ENCODE measurements at places on chromosomes 6 and 20.
A peak's percentile ranks its signal among the peaks of the same experiment; 100 is the strongest.

DNA sequence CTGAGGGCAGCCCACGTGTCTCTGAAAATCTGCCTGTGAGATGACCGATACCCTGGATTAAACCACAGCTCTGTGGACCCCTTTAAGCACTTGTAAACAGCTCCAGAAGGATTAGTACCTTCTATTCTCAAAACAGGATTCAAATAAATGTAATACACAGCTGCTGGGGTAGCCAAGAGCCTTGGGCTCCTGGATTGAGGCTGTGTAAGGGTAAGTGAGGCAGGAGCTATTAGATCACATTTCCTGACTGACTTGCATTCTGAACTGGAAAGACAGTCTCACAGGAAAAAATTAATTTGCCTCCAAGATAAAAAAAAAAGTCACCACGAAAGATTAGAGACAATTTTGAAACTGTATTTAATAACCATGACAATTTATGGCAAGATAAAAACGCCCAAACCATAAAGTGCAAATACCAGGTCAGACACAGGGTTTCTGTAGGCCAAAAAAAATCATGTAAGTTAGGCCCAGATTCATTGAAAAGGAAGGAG, 78.0 kb downstream of the TRMT11 start:
- no peak for DNase-seq

GRCh38 chr20:36717657-36718056, 28.2 kb downstream of the NDRG3 start:
- no peak for DNase-seq

DNA sequence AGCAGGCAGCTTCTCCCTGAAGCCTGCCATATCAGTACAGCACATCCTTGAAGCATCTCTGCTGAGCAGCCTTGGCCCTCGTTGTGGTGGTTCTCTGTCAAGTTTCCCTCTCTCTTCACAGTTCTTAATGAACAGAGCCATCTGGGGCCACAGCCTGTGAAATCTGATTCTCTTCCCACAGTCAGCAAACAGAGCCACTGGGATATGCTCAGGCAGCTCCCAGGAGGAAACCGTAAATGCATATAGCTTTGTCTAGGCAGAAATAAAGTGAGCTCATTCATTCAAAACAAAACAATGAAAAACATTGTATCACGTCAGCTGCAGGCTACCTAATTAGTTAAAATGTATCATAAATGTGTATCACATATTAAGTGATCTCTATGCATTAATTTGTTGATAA, 80.3 kb downstream of the TBC1D7 start:
- DNase-seq: no peak

DNA sequence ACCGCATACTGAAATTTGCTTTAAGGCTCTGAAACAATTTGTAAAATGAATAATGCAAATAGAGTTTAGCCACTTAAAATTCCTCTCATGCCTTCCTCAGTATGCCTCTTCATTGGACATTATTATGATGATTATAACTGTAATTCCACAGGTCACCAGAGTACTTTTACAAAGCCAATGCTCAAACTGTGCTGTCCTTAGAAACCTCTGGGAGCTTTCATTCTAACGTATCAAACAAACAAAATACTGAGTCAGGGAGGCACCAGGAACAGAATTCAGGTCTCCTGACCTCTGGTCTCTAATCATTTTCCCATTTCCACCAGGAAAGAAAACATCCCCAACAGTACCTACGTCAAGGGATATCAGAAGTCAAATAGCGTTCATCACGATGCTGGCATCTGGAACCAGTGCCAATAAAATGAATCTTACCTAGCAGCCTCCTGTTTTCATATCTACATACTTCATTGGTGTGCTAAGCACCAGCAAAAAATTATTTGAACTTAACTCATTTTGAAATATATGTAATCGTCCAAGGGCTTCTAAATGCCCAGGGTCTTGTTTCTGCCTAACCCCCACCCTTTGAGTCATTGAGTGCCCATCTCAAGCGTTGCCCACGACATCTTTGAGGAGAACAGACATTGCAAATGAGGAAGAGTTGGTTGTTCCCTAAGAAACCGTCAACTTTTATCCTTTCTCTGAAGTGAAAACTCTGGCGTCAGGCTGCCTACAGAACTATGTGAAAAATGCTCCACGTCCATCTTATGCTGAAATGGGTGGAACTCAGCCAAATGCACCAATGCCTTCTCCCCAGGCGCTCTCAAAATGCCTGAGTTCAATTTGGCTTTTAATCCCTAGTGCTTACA, 37.9 kb downstream of the NEDD9 start:
- no peak for DNase-seq

DNA sequence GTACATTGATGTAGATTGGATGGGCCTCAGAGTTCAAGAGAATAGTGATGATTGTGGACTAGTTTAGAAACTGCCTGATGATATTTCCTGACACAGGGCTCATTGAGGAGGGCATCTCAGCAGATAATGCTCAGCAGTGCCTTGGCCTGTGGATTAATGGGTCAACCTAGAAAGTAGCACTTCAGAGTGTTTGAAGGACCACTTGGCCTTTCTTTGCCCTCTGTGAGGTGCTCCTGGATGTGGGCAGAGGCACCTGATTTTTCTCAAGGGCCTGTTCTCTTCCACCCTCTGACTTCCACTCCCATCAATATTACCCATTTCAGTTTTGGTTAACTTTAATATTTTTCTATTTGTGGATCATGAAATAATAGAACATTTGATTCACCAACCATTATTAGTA, 270.6 kb upstream of the BMP2 start:
- DNase-seq: no peak

- no peak for DNase-seq
Measured at GRCh38 chr20:53141201-53142050, 169.3 kb downstream of the TSHZ2 start.

DNA sequence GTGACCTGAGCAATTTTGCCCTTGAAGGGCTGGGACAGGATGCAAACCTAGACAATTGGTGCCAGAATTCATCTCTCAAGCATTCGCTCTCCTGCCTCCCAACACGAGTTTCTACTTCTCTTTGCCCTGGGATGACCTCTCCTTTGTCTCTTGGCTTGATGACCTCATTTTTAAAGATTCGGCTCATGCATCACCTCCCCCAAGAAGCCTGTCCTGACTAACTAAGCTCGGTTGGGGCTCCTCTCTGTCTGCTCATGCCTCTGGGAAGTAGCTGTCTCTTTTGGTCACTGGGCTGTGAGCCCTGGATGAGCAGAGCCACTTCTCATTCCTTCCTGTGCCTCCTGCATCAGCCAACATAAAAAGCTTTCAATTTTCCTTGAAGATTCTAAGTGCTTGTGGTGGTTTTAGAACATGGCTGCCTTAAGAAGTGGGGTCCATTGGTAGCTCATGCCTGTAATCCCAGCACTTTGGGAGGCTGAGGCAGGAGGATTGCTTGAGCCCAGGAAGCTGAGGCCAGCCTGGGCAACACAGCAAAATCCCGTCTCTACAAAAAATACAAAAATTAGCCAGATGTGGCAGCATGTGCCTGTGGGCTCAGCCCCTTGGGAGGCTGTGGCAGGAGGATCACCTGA, 11.1 kb upstream of the TCF15 start:
- DNase-seq: no peak

GRCh38 chr6:143884216-143884900, 20.1 kb downstream of the ZC2HC1B start:
- DNase-seq: no peak

DNA sequence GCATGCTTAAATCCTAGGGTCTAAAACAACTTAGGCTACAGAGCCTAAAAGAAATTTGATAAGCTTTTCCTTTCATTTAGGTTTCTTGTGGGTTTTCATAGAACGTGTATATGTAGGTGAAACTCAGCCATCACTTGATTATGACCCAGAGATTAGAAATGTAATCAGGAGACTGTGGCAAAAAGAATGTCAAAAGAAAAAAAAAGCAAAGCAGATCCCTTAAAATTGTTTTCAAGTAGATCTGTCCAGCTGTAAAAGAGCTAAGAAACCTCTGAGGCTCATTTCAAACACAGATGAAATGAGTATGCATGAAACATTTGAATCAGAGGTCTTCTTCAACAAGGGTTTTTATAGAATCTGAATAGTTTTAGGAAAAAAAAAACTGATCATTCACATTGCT, 341.3 kb upstream of the PRDM1 start:
- no peak for DNase-seq

DNA sequence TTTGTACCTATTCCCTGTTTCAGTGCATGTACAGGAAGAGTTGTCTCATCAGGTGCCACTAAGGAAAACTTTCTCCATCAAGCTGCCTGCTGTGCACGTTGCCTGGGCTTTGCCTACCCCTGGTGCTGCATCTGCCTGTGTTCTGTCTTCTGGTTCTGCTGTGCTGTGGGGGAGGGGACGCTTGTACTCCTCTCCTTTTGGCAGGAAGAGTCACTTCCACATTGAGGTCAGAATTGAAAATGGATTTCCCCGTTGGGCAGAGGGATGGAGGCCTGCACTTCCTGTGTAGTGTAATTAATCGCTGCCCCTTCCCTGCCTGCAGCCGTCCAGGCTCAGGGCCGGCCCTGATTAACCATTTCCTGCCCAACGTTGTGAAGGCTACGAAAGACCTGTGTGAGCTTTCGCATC, 153.3 kb downstream of the SCML4 start:
- peak; percentile 66 for DNase-seq

DNA sequence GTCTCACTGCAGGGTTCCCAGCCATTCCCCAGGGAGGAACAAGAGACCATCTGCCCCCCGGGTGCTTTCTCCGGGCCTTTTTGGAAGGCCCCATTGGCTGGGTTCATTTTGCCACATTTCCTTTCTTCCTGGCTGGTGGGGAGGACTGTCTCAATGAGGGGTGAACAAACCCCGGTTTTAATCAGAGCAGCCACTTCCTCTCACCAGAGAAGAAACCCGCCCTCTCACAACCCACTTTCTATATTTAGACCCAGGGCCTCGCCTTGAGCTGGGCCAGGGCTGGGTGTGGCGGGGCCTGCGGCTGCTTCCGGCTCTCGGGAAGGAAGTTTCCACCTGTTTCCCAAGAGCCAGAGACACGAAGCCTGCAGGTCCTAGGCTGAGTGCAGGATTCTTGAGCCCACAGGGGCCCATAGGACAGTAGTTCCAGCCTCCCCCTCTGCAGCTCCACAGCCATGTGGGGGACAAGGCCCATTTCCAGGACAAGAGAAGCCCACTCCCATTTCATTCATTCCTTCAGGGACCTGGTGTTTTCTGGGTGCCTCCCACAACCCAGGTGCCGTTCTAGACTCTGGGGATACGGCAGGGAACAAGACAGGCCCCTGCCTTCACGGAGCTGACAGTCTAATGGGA, 41.8 kb downstream of the RBM38 start:
- DNase-seq: peak; percentile 83

DNA sequence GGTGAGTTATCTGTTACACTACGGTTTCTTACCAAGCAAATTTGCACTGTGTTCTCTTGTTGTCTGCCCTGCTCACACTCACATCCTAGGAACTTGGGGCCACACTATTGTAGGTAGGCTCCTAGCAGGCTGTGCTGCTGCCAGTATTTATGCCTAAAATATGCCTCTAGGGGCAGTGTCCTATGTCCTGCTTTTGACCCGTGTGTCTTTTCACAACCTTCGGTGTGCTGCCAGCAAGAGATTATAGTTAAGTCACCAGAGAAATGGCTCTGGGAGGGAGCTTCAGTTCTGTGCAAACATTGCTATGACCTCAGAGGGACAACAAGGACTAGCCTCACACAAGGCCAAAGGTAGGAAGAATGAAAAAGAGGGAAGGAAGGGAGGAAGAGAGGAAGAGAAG, 8.9 kb upstream of the TAAR5 start:
- no peak for DNase-seq

DNA sequence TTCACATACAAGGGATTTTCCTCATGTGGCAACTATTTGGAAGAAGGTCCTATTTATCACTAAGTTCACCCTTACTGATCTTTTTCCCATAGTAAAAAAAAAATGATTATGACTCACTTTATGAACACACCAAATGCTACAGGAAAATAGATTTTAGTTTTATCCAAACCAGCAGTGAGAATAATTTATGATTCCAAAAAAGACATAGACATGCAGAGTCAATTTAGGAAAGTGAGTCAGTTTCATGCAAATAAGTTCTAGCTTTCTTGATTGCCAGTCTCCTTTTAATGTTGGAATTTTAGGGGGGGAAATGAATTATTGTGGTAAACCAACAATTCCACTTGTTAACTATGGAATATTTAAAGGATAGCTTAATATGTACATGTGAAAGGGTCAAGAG, 64.0 kb upstream of the RNF146 start:
- no peak for DNase-seq

DNA sequence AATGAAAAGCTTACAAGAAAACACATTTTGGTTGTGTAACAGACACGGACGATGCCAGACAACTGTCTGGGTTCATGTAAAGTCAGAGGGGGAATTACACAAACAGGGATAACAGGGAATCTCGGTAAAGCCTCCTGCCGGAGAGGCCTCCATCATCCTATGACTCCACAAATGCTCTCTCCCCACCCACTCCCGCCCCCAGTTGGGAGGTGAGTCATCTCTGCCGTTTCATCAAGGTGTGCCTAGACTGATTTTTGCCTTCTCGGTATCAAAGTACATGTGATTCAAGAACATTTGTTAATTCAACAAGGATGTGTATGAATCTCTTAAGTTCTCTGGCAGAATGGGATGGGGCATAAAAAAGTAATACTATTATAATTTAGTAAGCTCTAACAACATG, 304.9 kb upstream of the PRDM1 start:
- no peak for DNase-seq

- no peak for DNase-seq
Measured at GRCh38 chr6:3911614-3912336, 62.6 kb downstream of the FAM50B start.

DNA sequence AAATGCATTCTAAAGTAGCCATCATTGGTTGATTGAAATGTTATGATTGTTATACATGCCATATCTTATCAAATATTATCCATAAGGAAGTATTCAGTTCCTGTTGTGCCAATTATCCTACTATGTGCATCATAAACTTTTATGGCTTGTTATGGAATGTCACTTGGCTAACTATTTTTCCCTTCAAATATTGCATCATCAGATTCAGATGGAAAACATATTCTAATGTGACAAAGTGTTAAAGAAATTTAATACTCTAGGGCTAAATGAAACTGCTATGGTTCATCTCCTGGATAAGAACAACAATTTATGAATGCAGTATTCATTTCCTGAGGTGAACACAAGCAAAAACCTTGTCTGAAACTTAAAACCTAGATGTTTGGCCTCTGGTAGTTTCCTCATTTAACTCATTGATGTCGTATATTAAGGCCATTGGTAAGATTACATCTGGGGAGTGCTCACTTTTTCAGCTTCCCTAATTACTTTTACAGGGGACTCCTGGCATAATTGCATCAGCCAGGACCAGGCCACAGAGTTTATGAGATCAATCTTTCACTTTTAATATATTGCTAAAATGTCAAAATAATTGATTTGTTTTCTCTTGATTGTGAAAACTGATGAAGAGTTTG, 134.9 kb upstream of the CEP162 start:
- DNase-seq: no peak

- peak; percentile 53 for DNase-seq
Measured at GRCh38 chr6:139290787-139291311, 949 bp downstream of the TXLNB start.

Data from CD4-positive, alpha-beta T cell treated with Interleukin-15 for 1 hour (primary cell).